Hepatocyte (in vitro differentiated cells): ENCODE measurements at places on chromosomes 12 and 14. TPM values are rescaled to one million over a fixed set of nuclear protein-coding genes. Genes with fewer than 3 reads are reported as not detected.

HOXC12 gene
- total RNA-seq, result not detected in 2 replicates

ACVRL1 gene
- total RNA-seq, result 4.6 and 11.6 TPM in 2 replicates

DNA sequence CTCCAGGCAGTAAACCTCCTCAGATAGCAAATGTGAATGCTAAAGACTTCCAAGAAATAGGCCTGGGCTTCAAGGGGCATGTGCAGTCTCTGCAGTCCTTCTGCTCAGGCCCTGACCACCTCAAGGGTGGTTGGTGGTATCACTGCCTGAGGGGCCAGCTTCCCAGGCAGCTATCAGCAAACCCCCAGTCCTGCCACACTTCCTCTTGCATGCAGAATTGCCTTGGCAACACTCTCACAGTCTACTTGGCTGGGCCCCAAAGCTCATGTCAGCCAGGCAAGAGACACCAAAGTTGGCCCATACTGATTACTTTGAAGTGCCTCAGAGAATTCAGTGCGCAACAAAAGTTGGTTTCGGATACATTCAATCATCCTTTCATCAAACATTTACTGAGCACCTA is 3.5 kb upstream of the ASB8 start:
- no peak overlapping the region for H3K27ac ChIP-seq
- H3K4me3 ChIP-seq, result no peak overlapping the region
- H3K27me3 ChIP-seq, result no peaks in the 10 kb centered on the region
- no peak for DNase-seq
- peaks cover 6% of the 10 kb centered on the region for H3K4me1 ChIP-seq
- H3K36me3 ChIP-seq, result no peaks in the 10 kb centered on the region

GRCh38 chr14:73924337-73924736 is 25.6 kb downstream of the FAM161B start:
- H3K4me1 ChIP-seq, result no peaks in the 10 kb centered on the region
- peaks cover 9% of the 10 kb centered on the region for H3K36me3 ChIP-seq
- H3K27ac ChIP-seq, result no peak overlapping the region
- H3K4me3 ChIP-seq, result no peak overlapping the region
- DNase-seq, result no peak

DNA sequence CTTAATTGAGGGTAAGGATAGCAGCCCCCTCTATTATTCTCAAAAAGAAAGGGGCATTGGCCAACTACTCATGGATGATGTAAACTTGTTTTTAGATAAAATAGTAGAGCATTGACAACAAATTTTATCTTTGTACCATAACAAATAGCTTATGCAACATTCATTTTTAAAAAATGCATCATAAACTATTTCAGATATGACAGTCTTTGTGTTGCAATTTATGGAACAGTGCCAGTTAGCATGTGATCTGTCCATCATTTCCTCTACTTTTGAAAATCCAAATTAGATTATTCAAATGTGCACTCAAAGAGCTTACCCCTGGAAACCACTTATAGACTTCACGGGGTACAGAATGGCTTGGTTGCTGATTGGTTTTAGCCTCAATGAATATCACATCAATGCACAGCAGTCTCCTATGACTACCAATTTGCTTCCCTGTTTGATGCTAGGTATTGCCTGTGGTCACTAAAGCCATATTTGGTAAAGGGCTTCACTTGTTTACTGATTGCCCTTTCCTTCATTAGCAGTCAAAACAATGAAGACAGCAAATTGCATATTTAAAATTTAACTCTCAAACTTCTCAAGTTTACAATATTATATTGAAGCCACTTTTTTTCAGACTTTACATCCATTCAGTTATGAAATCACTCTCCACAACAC is 274.9 kb upstream of the MGAT4C start:
- DNase-seq, result no peak
- no peak overlapping the region for H3K27ac ChIP-seq
- no peaks in the 10 kb centered on the region for H3K27me3 ChIP-seq
- no peaks in the 10 kb centered on the region for H3K36me3 ChIP-seq
- H3K4me1 ChIP-seq, result no peaks in the 10 kb centered on the region

KRT5 gene
- total RNA-seq, result 13.0 and 15.8 TPM in 2 replicates

ZNF385A gene
- total RNA-seq, result 2.2 and 5.6 TPM in 2 replicates

EML5 gene
- 1.1 and 1.4 TPM in 2 replicates for total RNA-seq

GRCh38 chr14:34619471-34619870 is 10.5 kb downstream of the SNX6 start:
- no peak overlapping the region for H3K27ac ChIP-seq
- no peak overlapping the region for H3K4me3 ChIP-seq
- H3K27me3 ChIP-seq, result no peaks in the 10 kb centered on the region
- no peak for DNase-seq
- no peaks in the 10 kb centered on the region for H3K36me3 ChIP-seq
